ENCODE measurements at places on chromosomes 11 and 22. TPM values are rescaled to one million over a fixed set of nuclear protein-coding genes. Genes with fewer than 3 reads are reported as not detected.

GRCh38 chr22:16831257-16831656, 6.0 kb upstream of the XKR3 start:
- no peak for DNase-seq

The SLC22A25 gene
- 0.10 TPM for total RNA-seq

GRCh38 chr11:116104498-116105174, 600.4 kb upstream of the CADM1 start:
- DNase-seq = no peak

GRCh38 chr11:132208477-132209055, 838.2 kb downstream of the NTM start:
- DNase-seq = no peak

GRCh38 chr11:83401506-83402225, 115.5 kb upstream of the CCDC90B start:
- no peak for DNase-seq

GRCh38 chr22:26579331-26579886, 10.5 kb downstream of the TPST2 start:
- no peak for DNase-seq

DNA sequence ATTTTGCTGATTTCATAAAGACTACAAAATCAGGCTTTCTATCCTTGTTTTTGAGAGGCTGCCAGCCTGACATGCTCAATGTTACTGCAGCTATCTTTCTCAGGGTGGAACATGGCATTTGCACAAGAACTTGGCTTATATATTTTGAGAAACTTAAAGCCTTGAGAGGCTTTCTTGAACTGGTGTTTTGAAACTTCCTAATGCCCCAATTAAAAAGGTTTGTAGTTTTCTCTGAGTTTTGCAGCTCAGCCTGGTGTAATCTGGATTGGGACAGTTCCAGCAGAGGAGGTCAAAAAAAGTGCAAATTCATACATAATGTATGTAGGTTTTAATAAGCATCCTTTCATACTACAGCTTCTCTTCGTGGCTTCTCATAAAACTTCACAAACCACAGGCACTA, 223.4 kb downstream of the FAM76B start:
- no peak for DNase-seq

DNA sequence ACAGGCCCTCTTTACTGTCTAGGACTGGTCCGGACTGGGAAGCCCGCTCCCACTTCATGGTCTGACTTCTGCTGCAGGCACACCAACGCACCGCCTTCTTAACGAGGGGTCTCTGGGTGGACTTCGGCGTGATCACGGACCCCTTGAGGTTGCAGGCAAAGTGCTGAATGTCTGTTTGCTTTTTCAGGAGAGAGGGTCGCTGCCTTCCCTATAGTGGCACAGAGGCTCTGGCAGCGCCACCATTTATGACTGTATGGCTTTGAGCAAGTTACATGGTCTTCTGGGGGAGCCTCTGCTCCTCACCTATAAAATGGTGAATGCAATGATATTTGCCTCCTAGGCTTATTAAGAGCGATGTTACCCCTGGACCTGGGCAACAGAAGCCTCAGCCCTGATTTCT, 1.4 kb upstream of the SCN4B start:
- no peak for DNase-seq

DNA sequence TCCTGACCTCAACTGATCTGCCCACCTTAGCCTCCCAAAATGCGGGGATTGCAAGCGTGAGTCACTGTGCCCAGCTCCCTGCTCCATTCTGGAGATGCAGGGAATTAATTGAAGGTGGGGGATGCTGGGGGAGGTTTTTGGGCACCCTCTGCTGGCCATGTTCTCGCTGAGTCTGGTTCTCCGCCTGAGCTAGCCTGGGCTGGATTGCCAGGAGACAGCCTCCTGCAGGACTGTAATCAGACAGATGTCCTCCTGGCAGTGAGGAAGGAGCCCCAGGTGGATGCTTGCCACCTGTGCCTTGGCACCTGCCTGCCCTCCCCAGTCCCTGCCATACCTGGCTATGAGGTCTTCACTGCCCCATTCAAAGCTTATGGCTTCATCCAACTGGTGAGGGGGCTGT, 5.4 kb downstream of the MTFP1 start:
- no peak for DNase-seq

Data from skin of body (tissue), 3 donors.